ENCODE measurements at places on chromosomes 12 and 14. TPM values are rescaled to one million over a fixed set of nuclear protein-coding genes. Genes with fewer than 3 reads are reported as not detected.

Gene TSHR
- polyA plus RNA-seq = 2.9 TPM

Gene OR6S1
- polyA plus RNA-seq = not detected

Gene C1QL4
- not detected for polyA plus RNA-seq

Gene ABHD4
- polyA plus RNA-seq = 12.5 TPM

Gene P2RX7
- polyA plus RNA-seq = 1.5 TPM

Gene RNASE1
- 37.8 TPM for polyA plus RNA-seq

Gene RNASE7
- polyA plus RNA-seq = not detected

Gene E2F7
- not detected for polyA plus RNA-seq

Gene LRP1
- 6.2 TPM for polyA plus RNA-seq
